Left lung (tissue), 14 donors: ENCODE measurements at places on chromosomes 6 and 20. TPM values are rescaled to one million over a fixed set of nuclear protein-coding genes. Genes with fewer than 3 reads are reported as not detected.

Gene DACT2
- polyA plus RNA-seq = 41.8 TPM

Gene PROKR2
- polyA plus RNA-seq = not detected

Gene SMIM29
- 11.0 TPM for polyA plus RNA-seq

Gene TMEM217
- polyA plus RNA-seq = 2.3 TPM

Gene GRIK2
- 0.98 TPM for polyA plus RNA-seq

Gene TAF11
- 49.3 TPM for polyA plus RNA-seq

Gene MCM3
- polyA plus RNA-seq = 98.8 TPM

Gene FOXF2
- polyA plus RNA-seq = 68.0 TPM

Gene ARG1
- 1.2 TPM for polyA plus RNA-seq

Gene HLA-DQB1
- 7.7 TPM for polyA plus RNA-seq

Gene ANKEF1
- 7.5 TPM for polyA plus RNA-seq

Gene SLC22A23
- polyA plus RNA-seq = 31.2 TPM

Gene EPPIN
- polyA plus RNA-seq = 0.15 TPM

Gene CYP21A2
- polyA plus RNA-seq = 0.77 TPM

Gene NNAT
- 53.4 TPM for polyA plus RNA-seq

Gene OR2J1
- not detected for polyA plus RNA-seq

Gene RARS2
- 70.0 TPM for polyA plus RNA-seq

Gene CENPW
- polyA plus RNA-seq = 25.4 TPM

DNA sequence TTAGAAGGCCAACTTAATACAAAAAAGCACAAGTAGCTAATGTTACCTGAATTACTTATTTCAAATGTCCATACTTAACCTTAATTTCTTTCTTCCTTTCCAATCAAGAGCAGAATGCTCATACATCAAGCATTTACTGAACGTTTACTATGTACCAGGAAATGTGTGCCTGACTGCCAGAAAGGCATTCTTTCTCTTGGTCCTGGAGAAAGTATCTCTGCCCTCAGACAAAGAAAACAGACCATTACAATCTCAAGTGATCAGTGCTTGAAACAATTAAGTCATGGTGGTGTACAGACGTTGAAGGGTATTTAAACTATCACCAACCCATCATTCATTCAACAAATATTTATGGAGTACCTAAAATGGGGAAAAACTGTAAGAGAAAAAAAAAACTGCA lies 26.4 kb downstream of the CSNK2A1 start:
- DNase-seq = no peak

- no peak for DNase-seq
Observed at GRCh38 chr6:74964871-74965441, 240.9 kb downstream of the COL12A1 start.

DNA sequence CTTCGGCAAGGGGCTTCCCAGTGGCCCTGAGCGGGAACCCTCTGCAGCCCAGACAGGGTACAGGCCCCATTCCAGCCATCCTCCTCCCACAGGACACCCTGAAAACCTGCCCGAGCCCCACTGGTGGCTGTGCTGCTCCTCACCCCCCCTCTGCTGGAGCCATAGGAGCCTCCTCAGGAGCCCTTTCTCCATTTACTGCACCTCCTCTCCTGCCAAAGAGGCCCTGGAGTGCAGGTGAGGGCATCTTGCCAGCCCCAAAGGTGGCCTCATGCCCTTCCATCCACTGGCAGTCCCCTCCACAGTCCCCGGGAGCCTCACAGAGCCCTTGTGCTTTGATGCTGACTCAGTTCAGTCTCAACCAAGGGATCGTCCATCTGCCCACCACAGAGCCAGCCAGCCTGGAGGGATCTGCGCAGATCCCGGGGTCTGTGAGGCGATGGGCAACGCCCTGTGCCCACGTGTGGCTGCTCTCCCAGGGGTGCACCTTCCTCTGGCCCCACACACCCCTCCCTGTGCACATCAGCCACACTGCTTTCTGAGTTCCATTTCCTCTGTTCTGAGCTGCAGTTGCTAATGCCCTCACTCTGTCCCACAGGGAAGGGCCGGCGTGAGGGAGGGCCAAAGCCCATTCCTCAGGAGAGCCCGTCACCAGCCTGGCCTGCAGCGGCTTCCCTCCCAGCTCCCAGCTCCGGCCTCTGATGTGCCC lies 228.5 kb downstream of the DLL1 start:
- no peak for DNase-seq

- DNase-seq = no peak
Observed at GRCh38 chr6:111800821-111801220, 72.4 kb downstream of the FYN start.

GRCh38 chr6:83341765-83342164 lies 89.1 kb downstream of the ME1 start:
- DNase-seq = no peak

GRCh38 chr6:12576389-12576788 lies 140.2 kb upstream of the PHACTR1 start:
- no peak for DNase-seq

GRCh38 chr6:159828074-159828473 lies 28.0 kb downstream of the PNLDC1 start:
- no peak for DNase-seq

DNA sequence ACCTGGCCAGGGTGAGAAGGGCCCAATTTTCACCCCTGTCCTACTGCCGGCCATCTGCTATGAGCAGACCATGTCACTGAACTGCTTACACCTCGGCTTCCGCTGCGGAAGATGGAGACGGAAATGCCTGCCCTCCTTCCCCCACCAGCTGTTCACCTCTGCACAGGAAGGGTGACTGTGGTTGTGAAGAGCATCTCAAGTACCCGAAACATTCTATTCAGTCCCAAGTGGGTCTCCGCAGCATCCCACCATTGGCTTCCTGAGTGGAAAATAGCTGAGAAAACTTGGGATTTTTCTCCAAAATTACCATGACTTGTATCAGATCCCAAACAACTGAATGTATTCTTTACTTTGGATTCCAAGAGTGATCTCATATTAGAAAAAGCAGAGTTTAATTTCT lies 16.1 kb downstream of the DOK5 start:
- no peak for DNase-seq

DNA sequence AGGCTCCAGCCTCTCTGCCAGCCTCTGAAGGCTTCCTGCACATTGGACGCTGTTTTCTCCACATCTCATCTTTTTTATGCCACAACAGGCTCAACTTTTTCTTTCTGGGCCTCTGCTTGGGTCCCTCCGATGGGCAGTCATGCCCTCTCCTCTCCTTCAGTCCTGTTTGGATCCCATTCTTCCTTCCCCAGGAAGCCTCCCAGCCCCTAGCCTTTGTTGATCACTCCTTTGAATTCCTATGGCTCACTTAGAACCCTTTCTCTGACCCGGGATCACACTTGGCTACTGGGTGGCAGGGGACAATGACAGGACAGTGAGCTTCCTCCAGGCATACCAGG lies 4.5 kb downstream of the SLA2 start:
- no peak for DNase-seq

DNA sequence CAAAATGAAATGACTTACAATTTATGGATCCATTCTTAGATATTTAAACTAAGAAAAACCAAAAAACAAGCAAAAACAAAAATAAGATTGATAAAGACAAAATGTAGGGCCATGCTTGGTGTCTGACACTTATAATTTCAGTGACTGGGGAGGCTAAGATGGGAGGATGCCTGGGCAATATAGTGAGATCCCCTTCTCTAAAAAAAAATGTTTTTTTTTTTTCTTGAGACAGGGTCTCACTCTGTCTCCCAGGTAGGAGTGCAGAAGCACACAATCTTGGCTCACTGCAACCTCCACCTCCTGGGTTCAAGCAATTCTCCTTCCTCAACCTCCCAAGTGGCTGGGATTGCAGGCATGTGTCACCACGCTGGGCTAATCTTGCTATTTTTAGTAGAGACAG lies 92.4 kb downstream of the HFE start:
- DNase-seq = no peak

GRCh38 chr6:88161940-88162339 lies 4.2 kb downstream of the CNR1 start:
- no peak for DNase-seq

DNA sequence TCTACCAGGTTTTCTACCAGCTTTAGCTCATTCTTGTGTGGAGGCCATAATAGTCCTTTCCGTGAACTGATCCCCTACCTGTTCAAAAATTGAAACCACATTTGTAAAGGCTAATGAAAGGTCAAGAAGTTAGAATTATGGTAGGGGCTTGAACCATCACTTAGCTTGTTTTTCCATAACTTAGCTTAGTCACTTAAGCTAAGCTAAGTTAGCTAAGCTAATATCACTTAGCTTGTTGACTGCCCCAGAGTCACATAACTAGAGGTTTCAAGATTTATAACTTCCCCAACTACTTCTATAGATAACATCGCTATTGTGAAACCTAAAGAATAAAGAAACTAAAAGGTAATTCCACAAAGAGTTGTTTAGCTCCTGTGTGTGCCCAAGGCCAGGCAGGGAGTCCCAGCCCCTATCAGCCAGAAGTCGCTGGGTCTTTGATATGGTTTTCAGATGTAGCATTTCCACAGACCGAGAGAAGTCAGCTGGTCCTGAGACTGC lies 131.8 kb downstream of the VEGFA start:
- no peak for DNase-seq

- DNase-seq = no peak
Observed at GRCh38 chr6:149500096-149500495, 15.3 kb upstream of the ZC3H12D start.

DNA sequence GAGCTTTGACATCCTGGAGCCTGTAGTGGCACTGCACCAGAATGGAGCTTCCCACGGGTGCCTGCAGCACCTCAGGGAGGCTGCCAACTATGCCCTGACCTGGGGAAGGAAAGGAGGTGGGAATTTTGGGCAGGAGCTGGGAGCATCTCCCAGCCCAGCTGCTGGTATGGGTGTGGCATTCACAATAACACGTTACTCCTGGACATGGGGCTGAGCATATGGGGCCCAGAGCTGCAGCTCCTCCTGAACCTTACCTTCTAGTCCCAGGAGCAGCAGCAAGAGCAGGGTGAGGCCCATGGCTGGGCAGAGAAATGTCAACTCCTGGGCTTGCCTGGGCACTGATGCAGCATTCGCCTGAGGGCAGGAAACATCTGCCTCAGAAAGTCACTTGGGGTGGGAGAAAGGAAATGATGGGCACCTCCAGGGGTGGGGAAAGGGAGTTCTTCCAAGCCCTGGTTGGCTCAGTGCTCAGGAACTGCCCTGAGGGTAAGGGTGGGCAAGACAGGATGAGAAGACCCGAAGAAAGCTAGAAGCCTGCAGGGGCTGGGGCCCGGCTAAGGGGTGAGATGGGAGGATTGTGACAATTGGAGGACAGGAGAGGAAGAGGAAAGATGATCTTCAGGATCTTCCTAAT lies at the start of gene TREML1:
Gene TREML1, minus strand, starts transcription at position 356 of the 634 bp plus-strand sequence. Its CDS starts 59 bp downstream, at position 297.
- DNase-seq = no peak

DNA sequence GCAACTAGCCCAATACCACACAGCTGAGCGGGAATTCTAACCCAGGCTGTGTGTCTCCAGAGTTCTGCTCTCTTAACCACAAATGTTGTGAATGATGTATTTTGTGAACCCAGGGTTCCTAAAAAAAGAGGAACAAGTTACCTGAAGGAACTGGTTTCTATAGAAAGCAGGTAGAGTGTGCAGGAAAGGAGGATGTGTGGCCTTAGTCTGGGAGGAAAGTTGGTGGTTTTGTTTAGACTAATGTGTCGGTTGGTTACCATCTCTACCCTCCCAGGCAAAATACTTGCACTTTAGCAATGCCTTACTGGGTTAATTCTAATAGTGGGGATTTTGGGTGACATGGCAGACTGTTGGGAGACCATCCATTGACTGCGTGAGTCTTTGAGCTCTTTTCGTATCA lies 143.3 kb downstream of the SCP2D1 start:
- DNase-seq = no peak

- no peak for DNase-seq
Observed at GRCh38 chr6:74598462-74599393, 607.1 kb downstream of the COL12A1 start.

GRCh38 chr6:7126754-7127153 lies 19.0 kb downstream of the RREB1 start:
- no peak for DNase-seq

GRCh38 chr6:68593558-68593957 lies 41.5 kb upstream of the ADGRB3 start:
- no peak for DNase-seq

- no peak for DNase-seq
Observed at GRCh38 chr6:133724726-133725125, 164.2 kb upstream of the TCF21 start.

DNA sequence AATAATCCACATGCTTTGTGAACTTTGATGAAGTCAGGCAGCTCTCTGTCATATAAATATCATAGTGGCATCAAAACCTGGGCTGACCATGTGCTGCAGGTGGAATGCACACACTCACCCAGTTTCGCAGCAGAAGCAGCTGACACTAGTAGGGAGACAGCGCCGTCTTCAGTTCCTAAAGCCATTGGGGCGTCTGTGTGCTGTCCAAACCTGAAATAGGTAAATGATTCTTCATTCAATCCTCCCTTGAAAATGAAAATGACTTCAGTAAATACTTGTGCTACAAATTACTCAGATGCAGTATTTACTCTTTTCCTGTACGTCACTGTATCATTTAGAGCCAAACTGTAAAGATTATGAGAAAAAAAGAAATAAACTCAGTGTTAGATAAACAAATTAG lies 127.5 kb downstream of the EYA4 start:
- DNase-seq = no peak

DNA sequence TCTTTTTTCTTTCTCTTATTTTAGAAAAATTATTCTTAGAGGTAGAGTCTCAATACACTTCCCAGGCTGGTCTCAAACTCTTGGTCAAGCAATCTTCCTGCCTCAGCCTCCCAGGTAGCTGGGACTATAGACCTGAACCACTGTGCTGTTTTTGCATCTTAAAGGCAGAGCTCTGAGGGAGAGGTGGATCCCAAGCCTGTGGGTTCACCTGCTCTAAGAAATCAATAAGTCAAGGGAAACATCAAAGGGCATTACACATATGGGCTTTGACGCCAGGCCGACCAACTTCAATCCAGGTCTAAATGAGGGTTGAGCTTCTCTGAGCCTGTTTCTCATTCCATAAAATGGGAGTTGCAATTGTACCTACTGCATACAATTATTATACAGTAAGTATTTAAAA lies 223.9 kb downstream of the LY86 start:
- no peak for DNase-seq

- no peak for DNase-seq
Observed at GRCh38 chr20:48273843-48274242, 488.6 kb upstream of the SULF2 start.

- no peak for DNase-seq
Observed at GRCh38 chr20:13552061-13552460, 86.7 kb downstream of the TASP1 start.

DNA sequence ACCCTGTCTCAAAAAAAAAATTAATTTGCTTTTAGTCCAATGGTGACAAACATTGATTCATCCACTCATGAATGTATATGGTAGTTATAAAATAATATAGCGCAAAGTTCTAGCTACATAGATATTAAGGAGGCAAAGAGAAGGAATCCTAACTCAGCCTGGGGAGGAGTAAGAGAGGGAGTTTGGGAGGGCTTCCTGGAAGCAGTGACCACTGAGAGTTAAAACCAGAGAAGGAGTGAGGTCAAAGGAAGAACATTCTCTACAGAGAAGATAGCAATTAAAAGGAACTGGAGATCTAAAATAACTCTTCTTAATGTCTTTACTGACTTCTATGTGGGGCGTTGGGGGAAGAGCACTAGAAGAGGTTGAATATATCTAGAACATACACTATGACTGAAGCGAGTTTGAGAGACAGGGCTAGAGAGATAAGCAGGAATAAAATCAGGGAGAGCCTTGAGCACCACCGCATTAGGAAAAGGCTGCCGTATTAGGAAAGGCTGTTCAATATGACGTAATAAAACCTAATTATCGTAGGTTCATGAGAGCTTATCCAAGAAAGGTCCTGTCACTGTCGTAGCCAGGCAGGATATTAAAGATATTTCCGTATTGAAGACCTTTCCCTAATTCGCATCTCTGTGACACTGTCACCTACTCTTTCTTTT lies 81.8 kb upstream of the CNKSR3 start:
- no peak for DNase-seq
